ENCODE measurements at places on chromosomes 1 and 21. TPM values are rescaled to one million over a fixed set of nuclear protein-coding genes. Genes with fewer than 3 reads are reported as not detected.
A peak's percentile ranks its signal among the peaks of the same experiment; 100 is the strongest.

DNA sequence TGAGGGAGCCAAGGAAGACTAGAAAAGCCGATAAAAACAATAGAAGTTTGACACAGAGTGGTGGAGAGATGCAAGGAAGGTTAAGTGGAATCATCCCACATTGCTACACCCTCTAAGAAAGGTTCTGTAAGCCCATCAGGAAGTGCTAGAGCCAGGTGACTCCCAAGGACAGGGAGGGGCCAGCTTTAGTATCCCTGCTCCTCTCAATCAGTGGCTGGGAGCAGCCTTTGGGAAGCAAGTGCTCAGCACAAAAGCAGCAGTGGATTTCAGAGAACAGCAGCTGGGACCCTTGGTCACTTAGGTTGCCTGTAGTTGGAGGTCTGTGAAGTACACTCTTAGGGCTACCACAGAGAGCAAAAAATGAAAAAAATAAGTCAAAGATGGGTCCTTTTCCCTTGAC, 42.5 kb downstream of the NME7 start:
- peaks cover 19% of the 10 kb centered on the region for H3K4me1 ChIP-seq
- peak; percentile 55 for DNase-seq

DNA sequence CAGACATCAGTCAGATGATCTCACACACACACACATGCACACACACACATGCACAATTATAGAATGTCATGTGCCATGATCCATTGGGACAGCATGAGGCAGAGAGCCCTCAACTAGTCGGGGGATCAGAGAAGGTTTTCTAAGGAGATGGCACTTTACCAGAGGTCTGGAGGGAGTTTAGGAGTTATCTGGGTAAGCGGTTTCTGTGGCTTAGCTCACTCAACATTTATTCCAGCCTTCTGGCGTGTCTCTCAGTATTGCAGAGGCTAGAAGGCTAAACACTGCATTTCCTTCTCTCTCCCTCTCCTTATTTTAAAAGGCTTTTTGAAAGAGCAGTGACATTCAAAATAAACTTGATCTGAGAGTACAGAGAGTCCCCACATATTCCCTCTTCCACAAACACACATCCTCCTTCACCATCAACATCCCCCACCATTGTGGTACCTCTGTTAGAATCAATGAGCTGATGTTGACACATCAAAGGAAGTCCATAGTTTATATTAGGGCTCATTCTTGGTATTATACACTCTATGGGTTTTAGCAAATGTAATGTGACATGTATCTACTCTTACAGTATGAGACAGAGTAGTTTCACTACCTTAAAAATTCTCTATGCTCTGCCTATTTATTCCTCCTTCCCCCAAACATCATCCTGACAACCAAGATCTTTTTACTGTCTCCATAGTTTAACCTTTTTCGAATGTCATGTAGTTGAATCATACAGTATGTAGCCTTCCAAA, 9.0 kb upstream of the PLA2G2A start:
- H3K4me3 ChIP-seq = no peak overlapping the region
- no peaks in the 10 kb centered on the region for H3K27me3 ChIP-seq
- H3K4me1 ChIP-seq = peaks cover 64% of the 10 kb centered on the region
- H3K27ac ChIP-seq = peak overlapping the region; percentile 99
- peaks cover 18% of the 10 kb centered on the region for H3K36me3 ChIP-seq
- DNase-seq = no peak

GRCh38 chr1:172167796-172168596, 252.5 kb upstream of the C1orf105 start:
- H3K36me3 ChIP-seq = no peaks in the 10 kb centered on the region
- H3K4me3 ChIP-seq = no peak overlapping the region
- H3K27me3 ChIP-seq = no peaks in the 10 kb centered on the region
- H3K27ac ChIP-seq = no peak overlapping the region
- no peak for DNase-seq
- no peaks in the 10 kb centered on the region for H3K4me1 ChIP-seq

DNA sequence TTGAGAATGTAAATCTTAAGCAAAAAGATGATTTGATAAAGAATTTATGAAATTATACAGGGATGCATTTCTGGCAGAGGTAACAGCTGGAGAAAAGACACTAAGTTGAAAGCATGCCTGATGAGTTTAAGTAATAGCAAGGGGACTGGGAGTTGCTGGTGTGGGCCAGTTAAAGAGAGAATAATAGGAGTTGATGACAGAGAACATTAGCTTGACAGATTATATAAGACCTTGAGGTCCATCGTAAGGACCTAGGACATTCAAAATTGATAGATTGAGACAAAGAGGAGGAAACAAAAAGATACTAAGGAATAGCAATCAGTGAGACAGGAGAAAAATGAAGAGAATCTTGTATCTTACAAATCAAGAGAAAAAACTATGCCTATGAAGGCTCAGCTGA, 84.7 kb upstream of the TMPRSS15 start:
- no peak overlapping the region for H3K4me3 ChIP-seq
- no peak for DNase-seq
- no peak overlapping the region for H3K27ac ChIP-seq
- no peaks in the 10 kb centered on the region for H3K4me1 ChIP-seq
- no peaks in the 10 kb centered on the region for H3K36me3 ChIP-seq
- H3K27me3 ChIP-seq = no peaks in the 10 kb centered on the region

RAVER2 gene
- total RNA-seq = 20.1 TPM

DNA sequence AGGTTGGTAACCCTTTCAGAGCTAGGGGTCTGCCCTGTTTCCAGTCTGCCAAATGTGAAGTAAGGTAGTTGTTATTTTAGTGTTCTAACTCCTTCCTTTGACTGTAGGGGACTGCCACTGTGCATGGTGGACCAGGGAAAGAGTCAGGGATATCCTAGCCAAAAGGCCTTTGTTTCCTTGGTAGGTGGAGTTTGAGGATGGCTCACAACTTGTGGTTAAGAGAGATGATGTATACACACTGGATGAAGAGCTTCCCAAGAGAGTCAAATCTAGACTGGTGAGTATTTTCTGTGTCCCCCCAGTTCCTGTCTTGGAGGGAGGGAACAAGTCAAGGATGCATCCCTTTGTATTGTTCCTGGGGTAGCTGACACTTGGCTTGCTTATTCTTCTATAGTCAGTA, 3.5 kb upstream of the ST3GAL3 start:
- peaks cover 49% of the 10 kb centered on the region for H3K36me3 ChIP-seq
- H3K4me3 ChIP-seq = no peak overlapping the region
- DNase-seq = no peak
- no peaks in the 10 kb centered on the region for H3K27me3 ChIP-seq

PRMT6 gene
- total RNA-seq = 30.7 TPM

RAB25 gene
- total RNA-seq = 82.5 TPM

- H3K4me1 ChIP-seq = no peaks in the 10 kb centered on the region
- no peaks in the 10 kb centered on the region for H3K36me3 ChIP-seq
- H3K27me3 ChIP-seq = peaks cover 94% of the 10 kb centered on the region
- no peak overlapping the region for H3K27ac ChIP-seq
- no peak overlapping the region for H3K4me3 ChIP-seq
Observed at GRCh38 chr1:39720094-39720999, 18.3 kb upstream of the PPIE start.

TSPAN2 gene
- total RNA-seq = 12.0 TPM

- no peak overlapping the region for H3K4me3 ChIP-seq
- DNase-seq = no peak
- no peak overlapping the region for H3K27ac ChIP-seq
- H3K36me3 ChIP-seq = no peaks in the 10 kb centered on the region
- peaks cover 17% of the 10 kb centered on the region for H3K27me3 ChIP-seq
Observed at GRCh38 chr1:65311760-65312159, 2.4 kb downstream of the DNAJC6 start.

DNA sequence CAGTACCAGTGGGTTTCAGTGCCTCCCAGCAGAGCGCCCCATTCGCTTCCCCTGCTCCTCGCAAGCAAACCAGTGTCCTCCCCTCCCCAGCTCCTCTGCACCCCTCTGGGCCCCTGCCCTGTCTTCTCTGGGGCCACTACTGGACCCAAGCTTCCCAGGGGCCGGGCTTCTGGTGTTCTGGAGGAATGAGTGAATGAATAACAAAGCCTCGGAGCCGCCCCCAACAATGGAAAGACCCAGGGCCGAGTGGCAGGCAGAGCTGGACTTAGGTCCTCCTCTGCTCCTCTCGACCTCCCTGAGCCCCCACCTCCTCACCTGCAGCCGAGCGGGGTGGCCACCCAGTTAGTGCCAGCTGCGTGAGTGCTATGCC, 37.6 kb downstream of the MATN1 start:
- DNase-seq = peak; percentile 64
- peak overlapping the region; percentile 58 for H3K4me3 ChIP-seq
- no peaks in the 10 kb centered on the region for H3K36me3 ChIP-seq

KDF1 gene
- 19.8 TPM for total RNA-seq

DNASE2B gene
- 0.15 TPM for total RNA-seq

GUCA2A gene
- total RNA-seq = not detected

DNA sequence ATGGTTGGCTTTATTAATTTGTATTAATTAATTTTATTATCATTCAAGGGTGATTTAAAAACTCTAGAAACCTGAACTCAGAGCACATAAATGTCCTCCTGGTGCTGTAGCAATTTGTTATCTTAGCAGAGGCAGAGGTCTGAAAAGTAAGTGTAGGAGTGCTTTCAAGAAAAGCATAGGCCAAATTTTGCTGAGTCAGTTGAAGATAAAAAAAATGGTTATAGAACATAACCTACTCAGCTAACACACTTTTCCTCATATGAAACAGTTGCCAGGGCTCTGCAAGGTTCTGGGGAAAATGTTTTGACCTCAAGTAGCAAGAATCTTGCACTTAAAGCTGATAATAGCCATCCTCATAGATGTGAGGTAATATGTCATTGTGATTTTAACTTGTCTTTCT, 53.5 kb upstream of the CHODL start:
- no peaks in the 10 kb centered on the region for H3K4me1 ChIP-seq
- H3K36me3 ChIP-seq = no peaks in the 10 kb centered on the region
- H3K4me3 ChIP-seq = no peak overlapping the region
- DNase-seq = no peak

RAD54L gene
- total RNA-seq = 51.2 TPM

DNA sequence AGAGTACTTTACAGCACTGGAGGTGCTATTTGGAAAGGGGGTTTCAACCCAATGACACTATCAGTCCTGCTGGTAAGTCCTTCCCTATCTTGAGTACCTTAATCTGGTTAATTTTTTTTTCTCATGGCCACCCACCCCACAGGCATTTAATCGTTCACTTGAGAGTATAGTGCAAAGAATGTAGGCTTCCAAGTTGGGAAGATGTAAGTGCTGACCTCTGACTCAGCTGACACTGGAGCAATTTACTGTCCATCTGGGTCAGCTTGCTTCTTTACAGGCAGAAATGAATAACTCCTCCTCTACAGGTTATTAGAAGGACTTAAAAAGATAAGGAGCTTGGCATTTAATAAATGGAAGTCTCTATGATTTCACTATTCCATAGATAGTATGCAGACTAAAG, 89.6 kb downstream of the AK5 start:
- H3K27me3 ChIP-seq = no peaks in the 10 kb centered on the region
- no peak overlapping the region for H3K4me3 ChIP-seq
- no peaks in the 10 kb centered on the region for H3K36me3 ChIP-seq
- DNase-seq = no peak
- no peak overlapping the region for H3K27ac ChIP-seq
- H3K4me1 ChIP-seq = peaks cover 8% of the 10 kb centered on the region
